ENCODE measurements at places on chromosomes 6 and 20. TPM values are rescaled to one million over a fixed set of nuclear protein-coding genes. Genes with fewer than 3 reads are reported as not detected.

Gene FAM83C
- total RNA-seq: not detected

Gene DPPA5
- not detected for total RNA-seq

Gene LRRC73
- 2.7 TPM for total RNA-seq

- no peak for DNase-seq
These were observed 3.5 kb downstream of the GPR31 start for GRCh38 chr6:167154291-167154690.

DNA sequence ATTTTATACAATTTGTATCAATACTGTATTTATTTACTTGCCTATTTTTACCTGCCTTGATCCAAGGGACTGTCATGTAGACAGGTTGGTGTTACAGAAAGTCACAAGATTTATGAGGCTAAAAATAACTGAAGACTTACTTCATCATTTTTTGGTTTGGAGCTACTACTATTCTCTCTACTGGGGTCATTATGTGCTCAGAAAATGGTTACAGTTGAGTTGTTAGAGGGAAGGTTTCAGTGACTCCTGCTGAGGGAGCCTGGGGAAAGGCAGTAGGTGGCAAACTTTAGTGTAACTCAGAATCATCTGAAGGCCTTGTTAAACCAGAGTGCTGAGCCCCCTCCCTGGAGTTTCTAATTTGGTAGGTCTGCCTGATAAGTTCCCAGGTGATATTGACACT lies 118.8 kb downstream of the TINAG start:
- no peak for DNase-seq

- DNase-seq: no peak
These were observed 8.5 kb downstream of the JARID2 start for GRCh38 chr6:15254070-15254975.

Data from occipital lobe (tissue), 3 donors.